Stimulated activated CD4-positive, alpha-beta T cell treated with anti-CD3 and anti-CD28 coated beads, Interleukin-15, amount 100 ng/mL, for 1 hour (primary cell): ENCODE measurements at places on chromosomes 7 and 10.

DNA sequence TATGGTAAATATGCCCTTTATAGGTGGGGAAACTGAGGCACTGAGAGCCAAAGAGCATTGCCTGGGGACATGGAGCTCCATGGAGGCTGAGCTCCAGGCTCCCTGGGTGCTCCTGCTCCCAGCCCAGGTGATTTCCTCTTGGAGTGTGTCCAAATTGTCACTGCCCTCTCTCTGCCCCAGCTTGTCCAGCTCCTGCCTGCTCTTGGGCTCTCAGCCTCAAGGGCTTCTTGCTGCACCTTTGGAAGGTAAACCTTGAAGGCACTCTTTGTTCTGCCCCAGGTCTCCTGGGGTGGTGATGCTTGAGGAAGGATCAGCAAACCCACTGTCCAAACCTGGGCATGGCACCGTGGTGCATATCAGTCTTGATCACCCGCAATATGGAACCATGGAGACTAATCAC lies 166.1 kb downstream of the RPS24 start:
- no peak for DNase-seq

DNA sequence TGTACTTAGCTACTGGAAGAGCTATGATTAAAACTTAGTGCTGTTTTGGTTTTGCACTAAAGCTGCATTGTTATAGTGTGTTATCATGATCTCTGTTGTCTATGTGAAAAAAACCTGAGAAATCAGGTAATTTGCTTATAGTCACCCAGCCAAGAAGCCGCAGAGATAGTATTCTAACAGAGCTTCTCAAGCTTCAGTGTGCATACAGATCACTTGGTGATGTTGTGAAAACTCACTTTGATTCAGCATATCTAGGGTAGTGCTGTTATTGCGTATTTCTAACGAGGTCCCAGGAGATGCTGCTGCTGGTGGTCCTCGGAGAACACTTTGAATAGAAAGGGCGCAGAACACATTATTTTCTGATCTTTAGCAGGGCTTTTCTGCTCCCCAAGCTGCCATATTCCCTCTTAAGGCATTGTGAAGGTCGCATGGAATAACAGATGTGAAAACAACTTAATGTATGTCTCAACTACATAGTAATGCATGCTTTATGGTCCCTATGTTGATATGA lies 68.4 kb upstream of the PDCD4 start:
- no peak for DNase-seq

DNA sequence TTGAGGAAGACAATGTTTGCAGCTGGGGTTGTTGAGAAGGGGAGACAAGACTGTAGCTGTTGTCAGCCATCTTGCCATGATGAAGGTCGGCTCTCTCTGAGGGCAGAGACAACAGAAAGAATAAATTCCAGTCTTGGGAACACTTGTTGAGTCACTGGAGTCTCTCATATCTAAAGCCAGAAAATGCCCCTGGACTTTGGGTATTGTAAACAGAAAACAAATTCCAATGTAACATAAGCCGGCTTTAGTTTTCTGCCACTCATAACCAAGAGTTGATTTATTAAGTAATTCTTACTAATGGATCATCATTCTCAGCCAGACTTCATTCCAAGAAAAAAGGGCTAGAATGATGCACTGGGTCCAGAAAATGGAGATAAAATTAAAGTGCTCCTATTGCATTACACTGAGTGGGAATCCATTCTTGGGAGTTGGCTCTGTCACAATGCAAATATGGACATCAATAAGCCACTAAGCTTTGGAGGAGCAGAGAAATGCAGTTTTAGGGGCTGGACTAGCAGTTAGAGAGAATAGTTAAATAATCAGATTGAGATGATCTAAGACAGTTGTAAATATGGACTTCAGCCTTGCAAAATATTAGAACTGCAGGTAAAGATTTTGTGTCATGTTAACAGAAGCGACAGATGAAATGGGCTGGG lies 78.9 kb downstream of the ADAM12 start:
- no peak for DNase-seq

DNA sequence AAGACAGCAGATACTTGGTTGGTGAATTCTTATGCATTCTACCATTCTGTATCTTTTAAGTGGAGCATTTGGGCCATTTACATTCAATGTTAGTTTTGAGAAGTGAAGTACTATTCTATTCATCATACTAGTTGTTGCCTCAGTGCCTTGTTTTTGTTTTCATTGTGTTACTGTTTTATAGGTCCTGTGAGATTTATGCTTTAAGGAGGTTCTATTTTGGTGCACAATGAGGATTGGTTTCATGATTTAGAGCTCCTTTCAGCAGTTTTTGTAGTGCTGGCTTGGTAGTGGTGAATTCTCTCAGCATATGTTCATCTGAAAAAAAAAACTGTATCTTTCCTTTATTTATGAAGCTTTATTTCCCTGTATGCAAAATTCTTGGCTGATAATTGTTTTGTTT lies 23.3 kb upstream of the WNT2 start:
- DNase-seq, result no peak

DNA sequence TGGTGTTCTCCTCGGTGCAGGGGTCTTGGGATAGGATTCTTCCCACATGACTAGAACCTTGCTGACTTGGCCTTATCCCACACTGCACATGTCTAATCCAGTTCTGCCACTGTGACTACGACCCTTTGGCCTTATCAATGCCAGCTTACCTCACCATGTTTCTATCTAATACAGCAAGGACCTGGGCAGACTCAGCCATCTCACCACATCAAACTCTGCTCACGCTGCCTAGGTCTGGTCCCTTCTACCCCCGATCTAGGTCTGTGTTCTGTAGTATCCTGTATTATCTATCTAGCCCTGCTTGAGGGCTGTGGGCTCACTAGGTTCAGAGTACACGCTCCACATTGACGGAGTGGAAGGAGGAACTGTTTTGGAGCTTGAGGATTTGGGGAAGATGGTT lies 282.4 kb downstream of the HPSE2 start:
- DNase-seq, result no peak
